ENCODE measurements at places on chromosomes 4 and X. TPM values are rescaled to one million over a fixed set of nuclear protein-coding genes. Genes with fewer than 3 reads are reported as not detected.

The BBS7 gene
- 20.3 TPM for total RNA-seq

The SCRG1 gene
- 0.29 TPM for total RNA-seq

The HELT gene
- total RNA-seq, result not detected

The ARHGEF38 gene
- not detected for total RNA-seq

The PSAPL1 gene
- total RNA-seq, result not detected

The PNMA5 gene
- total RNA-seq, result not detected
